ENCODE measurements at places on chromosomes 16 and 17.

DNA sequence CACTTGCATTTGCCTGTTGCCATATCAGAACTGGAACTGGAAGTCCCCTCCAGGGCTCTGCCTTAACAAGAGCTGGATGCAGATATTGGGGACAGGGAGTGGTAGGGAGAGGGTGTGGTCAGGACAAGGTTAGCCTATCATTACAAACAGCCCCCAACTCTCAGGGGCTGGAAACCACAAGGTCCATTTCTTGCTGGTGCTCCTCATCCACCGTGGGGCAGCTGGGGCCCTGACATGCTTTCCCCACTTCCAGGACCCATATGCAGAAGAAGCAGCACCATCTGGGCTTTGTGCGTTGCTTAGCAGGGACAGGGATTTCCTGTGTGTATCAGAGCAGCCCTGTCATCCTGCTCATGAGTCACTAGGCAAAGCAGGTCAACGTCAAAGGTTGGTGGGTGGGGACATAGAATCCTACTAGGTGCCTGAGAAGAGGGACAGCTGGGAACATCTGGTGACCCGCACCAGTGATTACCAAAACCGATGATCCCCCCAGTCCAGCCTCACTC is 26.9 kb downstream of the RGS9 start:
- DNase-seq: no peak

DNA sequence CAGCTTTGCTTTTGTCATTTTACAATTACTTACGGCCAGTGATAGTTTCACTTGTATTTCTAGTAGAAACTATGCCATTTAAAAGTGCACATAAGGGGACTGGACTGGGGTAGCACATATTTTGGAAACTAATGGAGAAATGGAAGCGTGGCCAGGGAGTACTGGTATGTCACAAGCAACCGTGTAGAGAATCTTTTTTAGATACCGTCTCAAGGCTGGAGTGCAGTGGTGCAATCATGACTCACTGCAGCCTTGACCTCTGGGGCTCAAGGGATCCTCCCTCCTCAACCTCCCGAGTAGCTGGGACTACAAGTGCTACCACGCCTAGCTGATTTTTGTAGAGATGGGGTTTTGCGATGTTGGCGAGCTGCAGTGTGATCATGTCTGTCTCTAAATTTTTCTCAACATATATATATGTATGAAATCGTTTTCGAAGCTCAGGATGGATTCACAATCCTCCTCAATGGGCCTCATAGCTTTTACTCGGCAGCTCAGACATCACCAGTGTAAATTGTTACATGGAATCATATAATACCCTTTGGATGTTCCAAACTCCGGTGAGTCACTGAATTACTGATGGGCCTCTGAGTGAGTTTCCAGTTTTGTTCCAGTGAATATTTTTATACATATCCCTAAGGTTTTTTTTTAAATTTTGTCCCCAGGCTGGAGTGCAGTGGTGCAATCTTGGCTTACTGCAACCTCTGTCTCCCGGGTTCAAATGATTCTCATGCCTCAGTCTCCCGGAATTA is 51.7 kb downstream of the ZNF778 start:
- no peak for DNase-seq

- no peak for DNase-seq
These were observed 139.8 kb upstream of the CACNG5 start for GRCh38 chr17:66695098-66695497.

GRCh38 chr17:66395961-66396360 is 93.5 kb downstream of the PRKCA start:
- no peak for DNase-seq

GRCh38 chr16:65994291-65994690 is 372.2 kb upstream of the CDH5 start:
- DNase-seq: no peak

- no peak for DNase-seq
These were observed 616.9 kb upstream of the SOX9 start for GRCh38 chr17:71503710-71504465.

GRCh38 chr17:31554930-31555329 is 163.5 kb downstream of the RAB11FIP4 start:
- DNase-seq: no peak

GRCh38 chr17:42509409-42509808 is 26.6 kb upstream of the NAGLU start:
- no peak for DNase-seq

- no peak for DNase-seq
These were observed 30.5 kb upstream of the JPH3 start for GRCh38 chr16:87571868-87572244.

DNA sequence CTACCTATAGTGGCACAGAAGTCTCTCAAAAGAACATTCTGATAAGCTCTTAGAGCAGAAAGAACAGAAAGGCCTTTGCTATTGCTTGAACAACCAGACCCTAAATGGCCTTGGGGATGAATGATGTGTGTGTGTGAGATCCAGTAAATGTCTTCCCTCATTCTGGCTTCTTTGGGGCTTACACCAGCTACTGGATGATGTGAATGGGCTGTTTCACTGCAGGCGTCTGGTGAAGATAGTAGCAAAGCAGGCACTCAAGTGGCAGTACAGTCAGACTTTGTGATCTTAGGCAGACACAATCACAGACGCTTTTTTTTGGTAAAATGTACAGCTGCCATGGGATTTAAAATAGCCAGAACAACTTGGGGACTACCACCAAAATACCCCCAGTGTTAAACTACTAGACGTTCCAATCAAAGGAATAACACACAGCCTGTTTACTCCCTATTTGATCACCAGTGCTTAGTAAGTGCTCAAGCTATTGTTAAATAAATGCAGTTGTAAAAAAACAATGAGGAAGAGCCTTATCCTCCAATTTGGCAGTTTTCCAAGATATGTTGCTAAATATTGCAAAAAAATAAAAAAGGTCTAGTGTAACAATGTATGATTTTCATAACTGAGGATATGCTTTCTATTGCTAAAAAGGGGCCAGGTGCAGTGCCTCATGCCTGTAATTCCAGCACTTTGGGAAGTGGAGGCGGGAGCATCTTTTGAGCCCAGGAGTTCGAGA is 17.9 kb downstream of the NDUFAB1 start:
- no peak for DNase-seq

DNA sequence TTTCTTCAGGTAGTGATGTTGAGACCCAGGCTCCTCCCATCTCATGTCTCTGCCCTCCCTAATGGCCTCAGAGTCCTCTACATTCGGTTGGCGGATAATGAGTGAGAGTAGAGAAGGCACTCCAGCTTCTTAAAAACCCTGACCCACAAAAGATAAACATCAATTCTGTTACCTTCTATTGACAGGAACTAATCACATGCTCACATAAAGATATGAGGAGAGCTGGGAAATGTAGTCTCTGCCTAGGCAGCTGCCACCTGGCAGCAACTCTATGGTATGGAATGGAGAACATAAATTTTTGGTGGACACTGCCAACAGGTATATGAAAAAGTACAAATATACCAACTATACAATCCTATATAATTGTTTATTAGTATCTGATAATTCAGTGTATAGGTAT is 110.7 kb upstream of the HLF start:
- no peak for DNase-seq
